Renal cortical epithelial cell (primary cell): ENCODE measurements at places on chromosomes 16 and 17.

DNA sequence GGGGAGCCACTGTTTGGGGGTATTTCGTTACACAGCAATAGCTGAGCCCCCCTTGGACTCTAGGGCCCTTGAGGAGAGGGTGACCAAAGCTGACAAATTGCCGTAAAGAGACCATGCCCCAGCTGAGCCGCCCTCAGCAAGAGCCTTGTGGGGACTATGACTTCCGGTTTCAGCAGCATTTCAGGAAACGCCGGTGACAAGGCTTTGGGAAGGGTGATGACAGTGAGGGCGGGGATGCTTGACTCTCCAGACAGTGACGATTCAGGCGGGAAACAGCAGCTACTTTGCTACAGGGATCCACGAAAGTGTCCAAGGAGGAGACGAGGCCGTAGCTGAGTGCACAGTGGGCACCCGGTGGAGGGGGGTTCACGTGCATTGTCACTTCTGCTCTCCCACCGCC is 360.8 kb downstream of the C16orf95 start:
- no peak for DNase-seq

- no peak for DNase-seq
These were observed 56.5 kb downstream of the XPO6 start for GRCh38 chr16:28155293-28155692.

DNA sequence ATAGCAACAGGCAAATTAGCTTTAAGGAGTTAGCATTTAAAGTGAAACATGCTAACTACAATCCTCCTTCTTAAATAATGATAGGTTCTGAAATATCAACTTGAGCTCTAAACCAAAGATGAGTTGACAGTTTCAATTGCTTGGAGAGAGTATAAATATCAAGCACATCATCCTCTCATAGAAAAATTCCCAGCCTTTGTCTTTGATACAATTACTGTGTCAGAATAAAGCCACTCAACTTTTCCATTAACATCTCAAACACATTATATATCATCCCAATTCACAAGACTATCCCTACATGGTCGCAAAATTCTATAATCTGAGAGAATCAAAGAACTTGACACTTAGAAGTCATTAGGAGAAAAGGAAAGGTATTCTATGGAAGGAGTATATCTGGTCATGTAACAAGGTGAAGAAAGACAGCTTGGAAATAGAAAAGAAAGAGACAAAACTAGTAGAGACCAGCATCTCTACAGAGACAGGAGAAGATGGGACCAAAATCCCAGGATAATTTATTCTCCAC is 189.8 kb downstream of the CEP112 start:
- DNase-seq, result no peak

DNA sequence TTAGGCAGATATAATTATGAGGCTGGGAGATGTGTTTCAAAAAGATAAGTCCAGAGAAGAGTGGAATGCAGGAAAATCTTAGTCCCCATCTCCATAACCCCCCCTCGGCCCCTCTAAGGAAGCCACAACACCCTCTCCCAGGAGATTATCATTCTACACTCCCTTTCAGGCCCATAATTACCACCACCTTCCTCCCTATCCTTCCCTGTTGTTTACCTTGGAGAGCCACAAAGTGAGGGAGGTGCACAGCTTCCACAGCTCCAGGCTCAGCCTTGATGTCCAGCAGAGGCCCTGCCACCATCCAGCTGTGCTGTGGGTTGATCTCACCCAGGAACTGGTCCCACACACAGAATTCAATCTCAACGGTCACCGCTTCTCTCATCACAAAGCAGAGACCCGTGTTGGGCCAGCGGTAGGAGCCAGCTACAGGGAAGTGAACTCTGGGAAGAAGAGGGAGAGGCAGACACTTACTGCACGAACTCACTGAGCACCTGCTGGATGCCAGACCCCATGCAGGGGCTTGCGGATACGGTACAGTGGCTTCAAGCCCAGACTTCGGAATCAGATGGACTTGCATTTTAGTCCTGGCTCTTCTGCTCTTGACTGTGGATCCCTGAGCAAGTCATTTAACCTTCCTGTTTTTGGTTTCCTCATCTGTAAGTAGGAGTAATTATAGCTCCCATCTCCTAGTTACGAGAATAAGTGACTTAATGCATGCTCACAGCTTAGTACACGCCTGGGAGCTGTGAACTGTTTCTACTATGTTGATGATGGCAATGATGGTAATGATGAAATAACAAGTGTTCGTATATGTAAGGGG is 44.1 kb downstream of the MIS12 start:
- no peak for DNase-seq

DNA sequence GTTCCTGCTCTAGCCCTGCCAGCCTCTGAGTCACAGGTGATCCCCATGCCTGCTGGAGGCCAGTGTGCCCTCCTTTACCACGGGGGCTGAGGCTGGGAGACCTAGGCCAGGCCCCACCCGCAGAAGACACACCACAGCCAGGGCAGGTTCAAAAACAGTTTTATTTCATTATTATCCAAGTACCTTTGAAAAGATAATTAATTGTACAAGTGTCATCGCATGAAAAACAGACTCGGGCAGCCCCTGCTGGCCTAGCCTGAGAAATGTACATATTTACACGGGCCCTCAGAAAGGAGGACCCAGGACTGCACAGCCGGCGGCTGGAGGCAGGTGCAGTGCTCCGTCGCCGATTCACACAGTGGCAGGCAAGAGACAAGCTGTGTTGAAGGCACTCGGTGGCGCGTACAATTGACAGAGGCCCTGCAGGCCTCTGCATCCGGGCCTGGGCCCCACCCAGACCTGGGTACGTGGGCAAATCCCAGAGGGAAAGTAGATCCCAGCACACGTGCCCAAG is 4.4 kb downstream of the PDIA2 start:
- no peak for DNase-seq

- DNase-seq, result no peak
These were observed 331.4 kb upstream of the CDH5 start for GRCh38 chr16:66035096-66035495.

- DNase-seq, result peak; percentile 22
These were observed 70.4 kb downstream of the IL21R start for GRCh38 chr16:27472091-27473020.

GRCh38 chr17:53765609-53766008 is 57.1 kb upstream of the KIF2B start:
- DNase-seq, result peak; percentile 50

- no peak for DNase-seq
These were observed 83.0 kb downstream of the WWP2 start for GRCh38 chr16:69845181-69845580.

DNA sequence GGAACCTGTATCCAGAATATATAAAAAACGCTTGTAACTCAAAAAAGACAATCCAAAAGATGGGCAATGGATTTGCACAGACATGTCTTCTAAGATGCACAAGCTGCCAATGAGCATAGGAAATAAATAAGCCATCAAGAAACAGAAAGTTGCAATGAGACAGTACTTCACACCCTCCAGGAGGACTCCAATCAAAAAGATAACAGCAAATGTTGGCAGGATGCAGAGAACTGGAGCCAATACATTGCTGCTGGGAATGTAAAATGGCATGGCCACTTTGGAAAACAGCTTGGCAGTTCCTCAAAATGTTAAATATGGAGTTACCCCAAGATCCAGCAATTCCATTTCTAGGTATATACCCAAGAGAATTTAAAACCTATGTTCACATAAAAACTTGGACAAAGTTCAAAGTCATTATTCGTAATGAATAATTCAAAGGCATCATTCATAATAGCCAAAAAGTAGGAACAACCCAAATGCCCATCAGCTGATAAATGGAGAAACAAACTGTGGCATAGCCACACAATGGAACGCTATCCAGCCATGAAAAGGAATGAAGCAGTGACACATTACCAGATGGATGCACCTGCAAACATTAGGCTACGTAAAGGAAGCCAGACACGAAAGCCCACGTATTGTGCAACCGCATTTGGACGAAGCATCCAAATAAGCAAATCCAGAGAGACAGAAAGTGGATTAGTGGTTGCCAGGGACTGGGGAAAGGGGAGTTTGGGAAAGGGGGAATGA is 25.6 kb downstream of the GGA2 start:
- no peak for DNase-seq

- no peak for DNase-seq
These were observed 235.2 kb downstream of the CPPED1 start for GRCh38 chr16:12568438-12568837.

DNA sequence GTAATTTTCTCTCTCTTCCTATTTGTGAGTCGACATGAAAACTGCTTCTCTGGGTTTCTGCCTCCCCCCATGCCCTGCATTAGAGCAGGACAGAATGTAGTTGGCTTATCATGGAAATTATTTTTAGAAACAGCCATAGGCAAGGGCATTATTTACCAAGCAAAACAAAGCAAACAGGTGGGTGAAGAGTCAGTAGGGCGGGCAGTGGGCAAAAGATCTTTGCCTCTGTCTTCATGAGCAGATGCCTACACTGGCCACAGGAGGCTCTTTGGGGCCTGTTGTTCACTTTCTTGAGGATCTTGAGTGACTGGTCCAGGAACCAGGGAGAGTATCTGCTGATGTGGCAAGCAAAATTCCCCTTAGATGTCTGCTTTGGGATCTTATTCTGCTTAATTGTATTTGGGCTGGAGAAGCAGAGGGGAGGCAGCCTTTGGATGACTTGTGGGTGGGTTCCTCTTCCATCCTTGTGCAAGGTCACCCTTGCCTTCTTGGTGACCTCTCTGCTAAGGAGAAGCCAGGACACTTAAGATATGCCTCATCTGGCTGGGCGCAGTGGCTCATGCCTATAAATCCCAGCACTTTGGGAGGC is 42.5 kb upstream of the CLEC19A start:
- no peak for DNase-seq

- no peak for DNase-seq
These were observed 13.7 kb downstream of the N4BP1 start for GRCh38 chr16:48596326-48596725.

DNA sequence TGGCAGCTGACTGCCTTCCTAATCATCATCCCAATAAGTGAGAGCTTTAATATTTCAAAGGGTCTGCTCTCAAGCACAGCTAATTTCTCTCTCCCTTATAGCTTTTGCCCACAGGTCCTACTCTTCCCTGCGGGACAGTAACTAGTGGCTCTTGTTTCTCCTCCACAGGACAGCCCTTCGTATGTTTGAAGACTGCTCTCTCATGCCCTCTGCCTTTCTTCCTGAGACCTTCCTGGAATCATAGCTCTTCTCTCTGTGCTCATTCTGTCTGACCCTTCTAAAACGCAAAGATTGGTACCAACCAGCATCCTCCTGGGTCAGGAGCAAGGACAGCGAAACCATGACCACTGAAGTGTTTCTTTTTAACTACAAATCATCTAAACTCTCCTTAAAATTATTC is 168.9 kb downstream of the GRIN2A start:
- no peak for DNase-seq

- peak; percentile 55 for DNase-seq
These were observed 52.0 kb downstream of the LDHD start for GRCh38 chr16:75064403-75065148.
